ENCODE measurements at places on chromosomes 16 and 17.

- no peak for DNase-seq
Observed at GRCh38 chr17:71142333-71142732, 973.0 kb downstream of the KCNJ2 start.

DNA sequence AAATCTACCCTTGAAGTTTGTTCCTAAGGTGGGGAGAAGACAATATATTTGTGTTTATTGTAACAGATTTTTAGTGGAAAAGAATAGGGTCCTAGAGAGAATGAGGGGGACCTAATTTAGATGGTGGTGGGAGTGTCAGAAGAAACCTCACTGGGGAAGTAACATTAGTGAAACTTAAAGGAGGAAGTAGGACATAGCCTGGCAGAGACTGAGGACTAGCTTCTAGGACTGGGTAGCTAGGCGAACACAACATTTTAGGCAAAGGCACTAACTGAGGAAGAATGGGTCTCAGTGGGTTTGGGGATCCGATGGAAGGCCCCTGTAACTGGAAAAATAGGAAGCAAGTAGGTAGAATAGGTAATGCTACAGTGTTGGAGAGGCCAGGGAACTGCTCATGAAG lies 4.2 kb upstream of the ARL2BP start:
- DNase-seq: no peak

DNA sequence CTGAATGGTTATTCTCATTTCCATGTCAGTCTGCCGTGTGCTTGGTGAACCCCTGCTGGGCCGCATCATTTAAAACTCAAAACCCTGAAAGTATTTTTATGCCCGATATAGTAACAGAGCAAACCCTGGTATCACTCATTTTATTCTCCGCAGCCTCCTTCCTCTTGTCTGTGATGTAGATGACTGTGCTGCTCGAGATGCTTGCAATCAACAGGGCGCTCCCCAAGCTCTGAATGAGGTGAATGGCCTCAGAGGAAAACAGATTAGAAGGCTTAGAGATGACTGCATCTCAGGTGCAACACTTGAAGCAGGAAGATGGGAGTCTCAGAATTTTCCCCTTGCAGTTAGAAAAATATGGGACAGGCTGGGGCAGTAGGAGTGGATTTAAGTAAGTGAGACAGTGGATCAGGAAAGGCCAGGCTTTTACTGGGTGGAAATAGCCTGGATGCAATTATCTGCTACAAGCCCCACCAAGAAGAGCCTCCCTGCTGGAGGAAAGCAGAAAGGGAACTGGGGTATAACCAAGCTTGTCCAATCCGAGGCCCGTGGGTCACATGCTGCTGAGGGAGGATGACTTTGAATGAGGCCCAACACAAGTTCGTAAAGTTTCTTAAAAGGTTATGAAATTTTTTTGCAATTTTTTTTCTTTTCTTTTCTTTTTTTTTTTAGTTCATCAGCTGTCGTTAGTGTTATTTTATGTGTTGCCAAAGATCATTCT lies 166.9 kb downstream of the CDH13 start:
- no peak for DNase-seq

DNA sequence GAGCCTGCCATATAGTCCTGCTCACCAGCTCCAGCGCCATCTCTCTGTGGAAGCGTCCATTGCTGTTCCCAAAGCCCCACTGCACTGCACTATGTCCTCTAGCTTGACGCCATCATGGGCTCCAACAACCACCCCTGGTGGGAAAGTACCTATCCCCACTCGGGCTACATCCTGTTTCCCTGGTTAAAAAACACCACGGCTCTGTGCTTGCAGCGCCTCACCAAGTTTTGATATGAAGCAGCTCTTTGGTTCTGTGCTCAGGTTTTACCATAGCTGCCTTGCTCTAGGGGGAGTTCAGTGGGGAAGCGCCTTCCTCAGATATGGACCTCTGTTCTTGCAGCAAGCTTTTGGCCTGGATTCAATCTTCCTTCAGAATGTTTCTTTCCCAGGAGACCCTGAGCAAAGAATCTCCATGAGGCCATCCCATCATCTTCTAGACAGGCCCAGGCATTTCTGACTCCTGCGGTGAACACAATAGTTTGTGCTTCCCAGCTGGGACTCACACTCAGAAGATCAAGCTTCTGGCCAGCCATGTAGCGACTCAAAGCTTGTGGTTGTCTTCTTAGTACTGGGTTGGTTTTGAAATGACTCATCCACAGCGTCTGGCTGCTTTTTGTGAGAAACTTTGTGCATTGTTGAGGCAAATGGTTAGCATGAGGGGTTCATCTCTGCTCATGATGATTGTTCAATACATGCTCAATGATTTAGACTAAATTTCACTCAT lies 39.5 kb downstream of the DYNLRB2 start:
- no peak for DNase-seq

DNA sequence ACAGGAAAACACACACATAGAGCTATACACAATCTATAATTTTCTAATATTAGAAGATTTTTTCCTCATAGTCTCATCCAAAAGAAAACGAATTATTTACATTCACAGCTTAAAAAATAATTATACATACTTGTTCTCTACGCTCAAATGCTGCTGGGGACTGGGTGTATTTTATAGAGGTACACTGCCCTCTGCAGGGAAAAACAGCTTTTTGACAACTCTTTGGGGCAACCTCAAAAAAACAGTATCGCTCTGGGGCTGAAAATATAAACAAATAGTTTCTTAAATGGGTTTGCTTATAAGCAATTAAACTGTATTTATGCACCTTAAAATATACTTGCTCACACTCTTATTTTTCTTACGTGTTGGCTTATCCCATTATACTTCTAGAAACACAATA lies 261.8 kb upstream of the PSMD7 start:
- DNase-seq: no peak

- DNase-seq: no peak
Observed at GRCh38 chr17:4585638-4585994, 1.3 kb downstream of the SMTNL2 start.

- no peak for DNase-seq
Observed at GRCh38 chr16:48559462-48560211, 50.3 kb downstream of the N4BP1 start.

- DNase-seq: no peak
Observed at GRCh38 chr17:69480245-69480644, 65.7 kb downstream of the MAP2K6 start.

DNA sequence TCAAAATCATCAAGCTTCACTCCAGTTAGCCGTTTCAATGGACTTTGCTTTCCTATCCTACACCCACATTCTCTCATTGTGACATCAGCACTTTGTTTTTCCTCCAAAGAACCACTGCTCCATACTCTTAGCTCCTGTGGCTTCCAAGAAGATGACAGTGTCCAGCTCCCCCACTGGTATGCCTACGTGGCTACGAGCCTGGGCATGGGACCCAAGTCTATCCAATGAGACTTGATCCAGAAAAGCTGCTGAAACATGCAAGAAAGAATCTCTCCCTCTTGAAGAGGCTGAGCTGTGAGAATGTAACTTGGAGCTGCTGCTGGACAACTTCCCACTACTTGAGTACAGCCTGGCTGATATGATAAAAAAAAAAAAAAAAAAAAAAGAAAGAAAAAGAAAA lies 9.4 kb downstream of the TOX3 start:
- no peak for DNase-seq

- DNase-seq: no peak
Observed at GRCh38 chr16:29876217-29876593, 13.2 kb upstream of the CDIPT start.

DNA sequence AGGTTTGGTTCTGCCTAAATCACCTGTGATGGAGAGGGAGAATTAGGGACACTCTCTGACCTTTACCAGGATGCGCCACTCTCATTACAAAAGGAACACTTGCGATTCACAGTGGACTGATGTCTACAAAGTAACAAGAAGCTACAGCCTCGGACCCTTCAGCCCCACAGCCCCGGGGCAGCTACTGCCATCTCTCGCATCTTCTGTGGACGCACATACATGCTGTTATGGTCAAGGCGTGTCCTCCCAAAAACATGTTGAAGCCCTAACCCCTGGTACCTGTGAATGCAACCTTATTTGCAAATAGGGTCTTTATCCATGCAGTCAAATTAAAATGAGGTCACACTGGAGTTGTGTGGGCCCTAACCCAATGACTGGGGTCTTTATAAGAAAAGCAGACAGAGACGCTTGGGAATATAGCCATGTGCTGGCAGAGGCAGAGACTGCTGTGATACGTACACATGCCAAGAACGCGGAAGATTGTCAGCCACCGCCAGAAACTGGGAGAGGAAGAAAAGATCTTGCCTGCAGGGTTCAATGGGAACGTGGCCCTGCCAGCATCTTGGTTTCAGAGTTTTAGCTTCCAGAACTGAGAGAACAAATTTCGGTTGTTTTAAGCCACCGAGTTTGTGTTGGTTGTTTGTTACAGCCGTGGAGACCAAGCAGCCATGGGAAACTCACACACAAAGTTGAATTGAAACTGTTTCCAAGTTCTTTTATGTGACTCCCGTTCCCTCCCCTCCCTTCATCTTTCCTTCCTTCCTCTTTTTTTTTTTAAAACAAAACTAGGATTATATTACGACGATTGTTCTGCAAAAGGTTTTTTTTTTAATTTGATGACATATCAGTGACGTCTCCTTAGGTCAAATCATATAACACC lies 23.1 kb downstream of the ATP2C2 start:
- DNase-seq: no peak
